ENCODE measurements at places on chromosomes 7 and 10.

DNA sequence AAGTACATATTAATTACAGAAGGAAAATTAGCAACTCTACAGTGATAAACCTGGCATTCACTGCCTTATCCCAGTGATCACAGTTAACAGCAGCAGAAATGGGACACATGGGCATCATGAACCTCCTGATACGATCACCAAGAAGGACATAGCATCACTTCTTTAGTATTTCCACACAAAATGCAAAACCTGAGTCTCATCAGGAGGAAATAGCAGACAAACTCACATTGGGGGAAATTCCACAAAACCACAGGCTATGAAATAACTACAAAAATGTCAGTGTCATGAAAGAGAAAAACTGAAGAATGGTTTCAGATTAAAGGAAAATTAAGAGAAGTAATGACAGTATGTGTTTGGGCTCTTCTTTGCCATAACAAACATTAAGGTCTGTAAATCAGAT lies 12.0 kb upstream of the PURB start:
- no peak for DNase-seq

DNA sequence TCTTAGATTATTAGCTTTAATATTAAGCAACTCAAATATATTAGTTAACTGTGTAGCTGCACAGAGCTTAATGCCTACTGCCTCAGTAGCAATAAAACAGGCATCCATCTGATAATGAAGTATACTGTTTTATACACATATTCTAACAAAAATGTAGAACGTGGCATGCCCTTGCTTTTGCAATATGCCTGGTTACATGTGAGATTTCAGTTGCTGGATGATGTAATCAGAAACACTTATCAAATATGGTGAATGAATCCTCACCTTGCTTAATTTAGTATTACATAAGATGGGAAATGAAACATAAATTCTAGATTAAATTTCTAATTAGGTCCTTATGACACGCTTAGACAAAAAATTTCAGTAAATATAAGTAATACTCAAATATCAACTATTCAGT lies 8.0 kb downstream of the DNAJC1 start:
- no peak for DNase-seq

- no peak for DNase-seq
These were observed 1435.2 kb downstream of the REEP3 start for GRCh38 chr10:64956441-64956840.

GRCh38 chr10:69064762-69065328 lies 23.1 kb upstream of the SRGN start:
- no peak for DNase-seq

Data from stimulated activated CD4-positive, alpha-beta T cell treated with anti-CD3 and anti-CD28 coated beads, Interleukin-1b, Interleukin-23, amount 100 ng/mL, for 24 hours (primary cell).